ENCODE measurements at places on chromosomes 7 and 10. TPM values are rescaled to one million over a fixed set of nuclear protein-coding genes. Genes with fewer than 3 reads are reported as not detected.
A peak's percentile ranks its signal among the peaks of the same experiment; 100 is the strongest.

- peaks cover 16% of the 10 kb centered on the region for H3K36me3 ChIP-seq
- no peaks in the 10 kb centered on the region for H3K27me3 ChIP-seq
- H3K4me3 ChIP-seq: peak overlapping the region; percentile 97
- DNase-seq: peak; percentile 50
These were observed 758 bp upstream of the OPTN start for GRCh38 chr10:13099144-13099665.

GRCh38 chr10:109239371-109239770 lies 683.9 kb downstream of the XPNPEP1 start:
- no peak overlapping the region for H3K4me3 ChIP-seq
- no peak overlapping the region for H3K27ac ChIP-seq
- no peak for DNase-seq
- no peaks in the 10 kb centered on the region for H3K36me3 ChIP-seq
- no peaks in the 10 kb centered on the region for H3K27me3 ChIP-seq
- no peaks in the 10 kb centered on the region for H3K4me1 ChIP-seq

DNA sequence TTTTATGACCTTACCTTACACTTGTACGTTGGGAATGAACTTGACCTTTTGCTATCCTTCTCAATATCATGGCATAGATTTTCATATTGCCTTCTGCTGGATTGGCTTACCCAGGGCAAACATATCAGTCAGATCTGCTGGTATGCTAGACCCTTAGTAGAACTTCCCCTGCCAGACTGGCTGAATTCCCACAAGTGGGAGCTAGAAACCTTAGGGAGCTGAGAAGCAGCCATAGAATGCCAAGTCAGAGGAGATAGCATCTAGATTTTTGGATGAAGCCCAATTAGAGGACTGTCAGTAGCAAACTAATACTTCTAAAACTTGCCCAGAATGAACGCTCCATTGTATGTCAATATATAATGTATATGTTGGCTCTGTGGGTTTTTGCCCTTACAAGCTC lies 385.0 kb downstream of the NXPH1 start:
- H3K4me3 ChIP-seq: no peak overlapping the region
- H3K27me3 ChIP-seq: no peaks in the 10 kb centered on the region
- no peak overlapping the region for H3K27ac ChIP-seq

- H3K4me3 ChIP-seq: no peak overlapping the region
- H3K36me3 ChIP-seq: no peaks in the 10 kb centered on the region
- no peak for DNase-seq
- no peak overlapping the region for H3K27ac ChIP-seq
- peaks cover 27% of the 10 kb centered on the region for H3K27me3 ChIP-seq
These were observed 15.7 kb upstream of the MSRB2 start for GRCh38 chr10:23079700-23080099.

GRCh38 chr7:17773289-17773626 lies 167.0 kb downstream of the SNX13 start:
- H3K27ac ChIP-seq: no peak overlapping the region
- no peaks in the 10 kb centered on the region for H3K36me3 ChIP-seq
- H3K27me3 ChIP-seq: no peaks in the 10 kb centered on the region
- no peak for DNase-seq

DNA sequence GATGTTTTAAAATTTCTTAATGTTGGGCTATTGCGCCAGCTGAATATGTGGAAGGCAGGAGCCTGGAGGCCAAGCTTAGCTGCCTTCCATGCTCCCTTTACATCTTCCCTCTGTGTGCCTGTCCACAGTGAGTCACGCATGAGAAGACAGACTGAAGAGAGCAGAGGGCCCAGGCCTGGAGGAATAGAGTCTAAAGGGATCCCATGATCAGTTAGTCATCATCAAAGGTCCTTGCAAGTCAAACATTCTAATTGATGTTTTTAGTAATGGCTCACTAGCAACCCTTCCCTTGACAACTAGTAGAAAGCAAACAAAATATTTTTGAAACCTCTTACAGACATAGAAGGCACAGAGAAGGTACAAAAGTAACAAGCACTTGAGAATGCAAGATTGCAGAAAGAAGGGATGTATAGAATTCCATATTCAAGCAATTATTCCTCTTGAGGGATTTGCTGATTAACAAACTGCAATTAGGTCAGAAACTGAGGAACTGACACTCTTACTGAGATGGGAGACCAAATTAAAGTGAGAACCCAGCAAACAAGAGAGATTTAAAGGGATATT lies 30.7 kb upstream of the APBB1IP start:
- no peak overlapping the region for H3K4me3 ChIP-seq
- peaks cover 2% of the 10 kb centered on the region for H3K4me1 ChIP-seq
- no peak overlapping the region for H3K27ac ChIP-seq
- H3K27me3 ChIP-seq: peaks cover 8% of the 10 kb centered on the region
- H3K36me3 ChIP-seq: no peaks in the 10 kb centered on the region
- no peak for DNase-seq

DNA sequence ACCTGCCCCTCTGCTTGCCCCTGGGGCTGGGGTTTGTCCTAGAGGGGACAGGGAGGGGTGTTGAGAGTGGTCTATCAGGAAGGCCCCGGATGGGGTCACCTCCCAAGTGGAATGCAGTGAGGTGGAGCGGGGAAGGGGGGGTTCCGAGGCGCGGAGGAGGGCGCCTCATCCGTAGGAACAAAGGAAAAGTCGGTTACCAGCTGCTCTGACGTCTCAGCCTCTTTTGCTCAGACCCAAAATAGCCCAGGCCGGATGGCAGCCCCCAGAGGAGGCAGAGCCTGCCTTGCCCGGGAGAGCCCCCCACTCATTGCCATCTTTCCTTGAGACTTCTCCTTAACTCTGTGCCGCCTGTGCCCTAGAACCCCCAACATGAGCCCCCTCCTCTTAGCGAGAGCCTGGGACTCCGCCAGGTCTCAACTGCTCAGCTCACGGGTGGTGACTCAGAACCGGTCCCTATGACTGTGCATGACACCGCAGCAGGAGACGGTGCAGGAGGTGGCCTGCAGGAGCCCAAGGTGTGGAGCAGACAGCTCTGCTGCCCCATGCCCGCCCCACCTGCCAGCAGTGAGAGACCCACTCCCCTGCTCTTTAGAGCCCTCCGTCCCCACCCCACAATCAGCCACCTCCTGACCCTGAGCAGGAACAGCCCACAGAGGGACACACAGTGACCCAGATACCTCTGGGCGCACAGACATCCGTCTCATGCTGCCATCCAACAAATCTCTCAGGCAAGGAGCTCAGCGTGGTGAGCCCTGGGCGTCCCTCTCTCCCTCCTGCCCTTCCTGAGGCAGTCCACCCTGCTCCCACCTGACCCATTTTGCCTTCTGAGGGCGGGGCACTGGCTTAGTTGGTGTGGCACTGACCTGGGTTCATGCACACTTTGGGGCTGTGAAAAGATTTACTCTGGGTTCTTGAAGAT lies 13.1 kb downstream of the STX1A start:
- H3K27ac ChIP-seq: no peak overlapping the region
- H3K4me3 ChIP-seq: no peak overlapping the region
- H3K4me1 ChIP-seq: peaks cover 7% of the 10 kb centered on the region
- peaks cover 6% of the 10 kb centered on the region for H3K36me3 ChIP-seq

GRCh38 chr7:94660006-94660405 lies 4.1 kb upstream of the SGCE start:
- no peaks in the 10 kb centered on the region for H3K36me3 ChIP-seq
- no peak overlapping the region for H3K4me3 ChIP-seq
- no peak overlapping the region for H3K27ac ChIP-seq
- no peak for DNase-seq

- H3K27ac ChIP-seq: peak overlapping the region; percentile 25
- no peak overlapping the region for H3K4me3 ChIP-seq
- H3K4me1 ChIP-seq: peaks cover 36% of the 10 kb centered on the region
- H3K36me3 ChIP-seq: no peaks in the 10 kb centered on the region
These were observed 184.3 kb upstream of the ITGB1 start for GRCh38 chr10:33142295-33142694.

DNA sequence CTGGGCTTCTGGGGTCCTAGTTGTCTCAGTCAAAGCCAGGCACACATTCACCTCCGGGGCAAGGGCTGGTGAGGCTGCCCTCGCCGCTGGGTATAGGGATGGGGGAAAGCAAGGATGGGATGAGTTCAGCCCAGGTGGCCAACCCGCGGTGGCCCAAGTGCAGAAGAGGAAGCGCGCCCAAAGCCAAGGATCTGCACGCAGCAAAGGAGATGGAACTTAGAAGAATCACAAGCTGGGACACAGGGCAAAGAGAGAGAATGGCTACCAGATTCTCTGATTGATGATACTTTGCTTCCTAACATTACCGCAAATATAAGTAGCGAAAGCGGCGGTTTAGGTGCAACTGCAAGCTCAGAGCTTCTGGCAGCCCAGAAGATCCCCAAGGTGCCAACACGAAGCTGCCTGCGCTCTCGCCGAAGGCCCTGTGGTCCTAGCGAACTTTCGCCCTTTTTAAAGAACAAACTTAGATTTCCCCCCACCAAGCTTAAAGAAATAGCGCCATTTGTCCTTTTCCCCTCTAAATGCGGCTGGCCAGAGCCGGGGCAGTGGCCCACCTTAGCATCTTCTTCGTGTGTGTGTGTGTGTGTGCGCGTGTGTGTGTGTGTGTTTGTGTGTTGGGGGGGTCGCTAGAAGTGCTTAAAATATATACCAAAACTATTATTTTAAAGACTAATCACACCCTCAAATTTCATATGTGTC lies 927 bp upstream of the MKX start:
- no peak overlapping the region for H3K27ac ChIP-seq
- peak overlapping the region; percentile 70 for H3K4me3 ChIP-seq
- no peaks in the 10 kb centered on the region for H3K36me3 ChIP-seq

GRCh38 chr7:112462236-112462635 lies 12.0 kb downstream of the IFRD1 start:
- no peaks in the 10 kb centered on the region for H3K27me3 ChIP-seq
- H3K4me1 ChIP-seq: no peaks in the 10 kb centered on the region
- H3K4me3 ChIP-seq: no peak overlapping the region
- no peak for DNase-seq
- peaks cover 21% of the 10 kb centered on the region for H3K36me3 ChIP-seq

DNA sequence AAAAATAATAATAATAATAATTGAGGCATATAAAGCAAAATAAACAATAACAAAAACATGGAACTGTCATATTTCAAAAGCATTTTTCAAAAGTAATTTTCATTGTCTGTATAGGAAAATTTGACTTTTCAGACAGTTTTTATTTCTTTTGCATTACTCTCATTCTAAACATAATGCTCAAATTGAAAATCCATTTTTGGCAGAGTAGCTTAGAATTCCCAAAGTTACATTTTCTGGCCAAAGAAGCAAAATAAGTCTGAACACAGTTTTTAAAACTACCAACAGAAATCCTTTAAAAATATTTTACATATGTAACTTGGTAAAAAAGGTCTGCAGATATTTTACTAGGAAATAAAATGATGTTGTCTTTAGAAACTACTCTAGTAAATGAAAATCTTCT lies 535.4 kb downstream of the ANKRD7 start:
- no peak overlapping the region for H3K27ac ChIP-seq
- H3K36me3 ChIP-seq: no peaks in the 10 kb centered on the region
- H3K4me1 ChIP-seq: no peaks in the 10 kb centered on the region
- no peak overlapping the region for H3K4me3 ChIP-seq
- no peak for DNase-seq

DNA sequence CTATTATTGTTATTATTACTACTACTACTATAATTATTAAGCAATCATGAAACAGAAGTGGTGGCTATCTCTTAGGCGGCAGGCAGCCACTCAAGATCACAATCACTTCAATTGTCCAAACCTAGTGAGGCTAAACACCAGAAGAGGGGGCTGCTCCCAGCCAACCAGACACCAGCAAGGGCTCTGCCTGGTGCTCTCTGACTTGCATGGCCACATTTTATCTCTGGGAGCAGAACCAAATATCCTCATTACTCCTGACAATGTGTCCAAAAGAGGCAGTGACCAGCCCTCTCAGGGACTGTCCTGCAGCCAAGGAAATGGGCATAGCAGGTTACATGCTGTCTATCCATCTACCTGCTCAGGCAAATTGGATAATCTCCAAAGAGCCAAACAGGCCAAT lies 187.4 kb upstream of the PDE1C start:
- no peak for DNase-seq
- no peak overlapping the region for H3K27ac ChIP-seq
- no peaks in the 10 kb centered on the region for H3K4me1 ChIP-seq
- H3K4me3 ChIP-seq: no peak overlapping the region

GRCh38 chr10:17548770-17549169 lies 68.4 kb downstream of the HACD1 start:
- DNase-seq: no peak
- H3K27me3 ChIP-seq: no peaks in the 10 kb centered on the region
- no peak overlapping the region for H3K4me3 ChIP-seq
- H3K36me3 ChIP-seq: no peaks in the 10 kb centered on the region
- no peak overlapping the region for H3K27ac ChIP-seq

GRCh38 chr7:129751916-129752315 lies 140.4 kb downstream of the NRF1 start:
- DNase-seq: no peak
- peaks cover 3% of the 10 kb centered on the region for H3K4me1 ChIP-seq
- H3K27ac ChIP-seq: no peak overlapping the region
- H3K27me3 ChIP-seq: no peaks in the 10 kb centered on the region
- peaks cover 9% of the 10 kb centered on the region for H3K36me3 ChIP-seq

KIAA1549 gene
- total RNA-seq: 1.1 TPM

ACTL6B gene
- not detected for total RNA-seq

PON1 gene
- not detected for total RNA-seq

MYH16 gene
- total RNA-seq: not detected

SNCG gene
- total RNA-seq: not detected

MMS19 gene
- total RNA-seq: 89.7 TPM

CXCL12 gene
- total RNA-seq: not detected

GPR37 gene
- not detected for total RNA-seq
